ENCODE measurements at places on chromosomes 5 and 9.
A peak's percentile ranks its signal among the peaks of the same experiment; 100 is the strongest.

DNA sequence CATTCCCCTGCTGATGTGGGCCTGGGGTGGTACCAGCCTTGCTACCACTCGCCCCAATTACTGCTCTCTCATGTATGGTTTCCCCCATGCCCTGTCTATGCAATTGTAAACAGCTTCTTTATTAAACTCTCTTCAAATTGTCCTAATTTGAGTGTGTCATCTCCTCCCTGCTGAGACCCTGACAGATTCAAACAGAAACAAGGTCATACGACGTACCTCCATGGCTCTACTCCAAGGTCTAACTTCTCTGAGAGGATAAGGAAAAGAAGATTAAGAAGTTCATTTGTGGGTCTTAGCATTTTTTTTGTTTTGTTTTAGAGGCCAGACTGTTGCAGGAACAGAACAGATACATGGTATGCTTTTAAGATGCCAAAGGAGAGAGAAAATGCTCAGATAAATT, 38.0 kb downstream of the ABITRAM start:
- DNase-seq: no peak

DNA sequence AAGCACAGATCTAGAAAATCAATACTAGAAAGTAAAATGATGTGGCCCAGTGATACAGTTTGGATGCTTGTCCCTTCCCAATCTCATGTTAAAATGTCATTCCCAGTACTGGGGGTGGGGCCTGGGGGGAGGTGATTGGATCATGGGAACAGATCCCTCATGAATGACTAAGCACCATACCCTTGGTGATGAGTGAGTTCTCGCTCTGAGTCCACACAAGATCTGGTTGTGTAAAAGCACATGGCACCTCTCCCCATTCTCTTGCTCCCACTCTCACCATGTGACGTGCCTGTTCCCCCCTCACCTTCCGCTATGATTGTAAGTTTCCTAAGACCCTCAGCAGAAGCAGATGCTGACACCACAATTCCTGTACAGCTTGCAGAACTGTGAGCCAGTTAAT, 234.2 kb upstream of the CDH6 start:
- DNase-seq: no peak

- DNase-seq: no peak
Observed at GRCh38 chr9:126707083-126707482, 93.4 kb downstream of the LMX1B start.

- peak; percentile 50 for DNase-seq
Observed at GRCh38 chr5:142426129-142427014, 101.6 kb upstream of the SPRY4 start.

DNA sequence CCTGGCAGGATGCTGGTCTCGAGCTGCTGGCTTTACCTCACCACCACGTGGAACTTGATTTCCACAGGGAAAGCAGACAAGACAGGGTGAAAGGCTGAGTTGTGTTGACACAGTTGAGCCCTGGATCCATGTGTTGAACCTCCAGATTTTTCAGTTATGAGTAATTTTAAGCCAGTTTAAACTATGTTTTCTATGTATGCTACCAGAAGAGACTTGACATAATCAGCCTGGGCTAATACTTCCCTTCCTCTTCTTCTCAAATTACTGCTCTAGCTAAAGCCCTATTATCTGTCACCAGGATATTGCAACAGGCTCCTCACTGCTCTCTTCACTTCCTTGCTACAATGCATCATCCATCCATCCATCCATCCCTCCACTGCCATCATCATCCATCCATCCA, 12.0 kb upstream of the PHYKPL start:
- DNase-seq: no peak

GRCh38 chr5:23437011-23437410, 70.4 kb upstream of the PRDM9 start:
- DNase-seq: no peak

- DNase-seq: peak; percentile 18
Observed at GRCh38 chr9:127942216-127943010, 4.8 kb upstream of the DPM2 start.

- DNase-seq: no peak
Observed at GRCh38 chr5:127602481-127602880, 46.4 kb upstream of the CTXN3 start.

DNA sequence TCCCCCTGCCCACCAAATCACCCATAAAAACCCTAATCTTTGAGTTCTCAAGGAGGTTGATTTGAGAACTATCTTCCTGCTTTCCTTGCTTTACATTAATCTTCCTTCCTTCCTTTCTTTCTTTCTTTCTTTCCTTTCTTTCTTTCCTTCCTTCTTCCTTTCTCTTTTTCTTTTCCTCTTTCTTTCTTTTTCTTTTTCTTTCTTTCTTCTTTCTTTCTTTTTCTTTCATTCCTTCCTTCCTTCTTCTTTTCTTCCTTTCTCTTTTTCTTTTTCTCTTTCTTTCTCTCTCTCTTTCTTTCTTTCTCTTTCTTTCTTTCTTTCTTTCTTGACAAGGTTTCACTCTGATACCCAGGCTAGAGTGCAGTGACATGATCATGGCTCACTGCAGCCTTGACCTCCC, 67.3 kb upstream of the CEMIP2 start:
- no peak for DNase-seq

GRCh38 chr5:72695659-72696058, 120.8 kb upstream of the TNPO1 start:
- no peak for DNase-seq

- DNase-seq: no peak
Observed at GRCh38 chr5:65299861-65300260, 181.9 kb downstream of the ADAMTS6 start.

- DNase-seq: no peak
Observed at GRCh38 chr5:57778501-57779091, 296.0 kb upstream of the ACTBL2 start.

GRCh38 chr9:33914887-33915628, 98.1 kb downstream of the UBE2R2 start:
- DNase-seq: no peak

DNA sequence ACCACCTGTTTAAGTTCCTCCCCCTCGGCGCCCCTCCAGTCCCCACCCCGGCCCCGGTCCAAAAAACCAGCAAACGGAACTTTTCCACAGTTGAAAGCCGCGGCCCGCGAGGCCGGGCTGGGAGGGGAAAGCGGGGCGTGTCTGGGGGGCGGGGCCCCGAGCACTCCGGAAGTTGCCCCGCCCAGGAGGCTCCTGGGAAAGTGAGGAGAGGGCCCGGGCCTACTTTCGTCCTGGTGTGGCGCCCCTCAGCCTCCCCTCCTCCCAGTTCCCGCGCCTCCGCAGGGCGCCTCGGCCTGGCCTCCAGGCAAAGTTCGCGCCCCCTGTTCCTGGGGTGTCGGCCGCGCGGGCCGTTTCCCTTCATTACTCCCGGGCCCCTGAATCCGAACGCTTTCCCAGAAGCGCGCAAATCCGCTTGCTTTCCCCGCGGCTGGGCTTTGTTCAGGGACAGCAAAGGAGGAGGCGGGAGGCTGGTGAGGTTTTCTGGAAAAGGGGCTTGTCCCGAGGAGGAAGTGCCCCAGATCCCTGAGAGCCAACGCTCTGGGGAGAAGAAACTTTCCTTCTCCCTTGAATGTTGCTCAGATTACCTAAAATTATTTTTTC, 4.5 kb upstream of the DMRT3 start:
- no peak for DNase-seq

- no peak for DNase-seq
Observed at GRCh38 chr5:40413743-40414142, 266.0 kb upstream of the PTGER4 start.

GRCh38 chr5:87252283-87252605, 15.4 kb upstream of the RASA1 start:
- no peak for DNase-seq

DNA sequence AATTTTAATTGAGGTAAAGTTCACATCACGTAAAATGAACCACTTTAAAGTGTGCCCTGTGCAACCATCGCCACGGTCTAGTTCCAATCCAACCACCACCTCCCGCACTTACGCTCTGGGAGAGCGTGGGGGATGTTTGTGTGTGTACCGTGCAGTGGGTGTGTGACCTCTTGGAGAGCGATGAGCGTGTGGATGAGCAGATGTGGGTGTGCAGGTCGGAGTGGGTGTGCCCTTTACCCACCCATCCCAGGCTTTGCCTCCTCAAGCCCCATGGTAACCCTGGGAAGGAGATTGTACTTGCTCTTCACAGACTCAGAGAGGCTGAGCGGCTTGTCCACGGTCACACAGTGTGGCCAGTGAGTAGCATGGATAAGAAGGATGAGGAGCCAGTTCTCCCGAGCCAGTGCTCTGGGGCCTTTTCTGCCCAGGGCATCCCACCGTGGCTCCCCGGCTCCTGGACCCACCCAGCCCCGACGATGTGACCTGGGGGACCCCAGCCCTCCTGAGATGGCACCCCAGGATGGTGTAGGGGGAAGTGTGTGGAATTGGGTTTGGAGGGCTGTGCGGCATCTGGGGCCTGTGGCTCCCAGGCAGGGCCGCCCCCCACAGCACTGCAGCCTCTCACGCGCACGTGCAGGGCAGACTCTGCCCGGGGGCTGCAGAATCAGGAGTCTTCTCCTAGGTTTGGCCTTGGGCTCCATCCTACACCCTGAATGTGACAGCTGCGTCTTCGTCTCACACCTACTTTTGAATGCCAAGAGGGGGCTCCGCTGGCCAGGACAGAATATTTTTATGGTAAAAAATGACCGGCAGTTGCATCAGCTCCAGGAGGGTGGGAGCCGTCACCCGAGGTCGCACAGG, 13.6 kb downstream of the LHX3 start:
- DNase-seq: no peak

DNA sequence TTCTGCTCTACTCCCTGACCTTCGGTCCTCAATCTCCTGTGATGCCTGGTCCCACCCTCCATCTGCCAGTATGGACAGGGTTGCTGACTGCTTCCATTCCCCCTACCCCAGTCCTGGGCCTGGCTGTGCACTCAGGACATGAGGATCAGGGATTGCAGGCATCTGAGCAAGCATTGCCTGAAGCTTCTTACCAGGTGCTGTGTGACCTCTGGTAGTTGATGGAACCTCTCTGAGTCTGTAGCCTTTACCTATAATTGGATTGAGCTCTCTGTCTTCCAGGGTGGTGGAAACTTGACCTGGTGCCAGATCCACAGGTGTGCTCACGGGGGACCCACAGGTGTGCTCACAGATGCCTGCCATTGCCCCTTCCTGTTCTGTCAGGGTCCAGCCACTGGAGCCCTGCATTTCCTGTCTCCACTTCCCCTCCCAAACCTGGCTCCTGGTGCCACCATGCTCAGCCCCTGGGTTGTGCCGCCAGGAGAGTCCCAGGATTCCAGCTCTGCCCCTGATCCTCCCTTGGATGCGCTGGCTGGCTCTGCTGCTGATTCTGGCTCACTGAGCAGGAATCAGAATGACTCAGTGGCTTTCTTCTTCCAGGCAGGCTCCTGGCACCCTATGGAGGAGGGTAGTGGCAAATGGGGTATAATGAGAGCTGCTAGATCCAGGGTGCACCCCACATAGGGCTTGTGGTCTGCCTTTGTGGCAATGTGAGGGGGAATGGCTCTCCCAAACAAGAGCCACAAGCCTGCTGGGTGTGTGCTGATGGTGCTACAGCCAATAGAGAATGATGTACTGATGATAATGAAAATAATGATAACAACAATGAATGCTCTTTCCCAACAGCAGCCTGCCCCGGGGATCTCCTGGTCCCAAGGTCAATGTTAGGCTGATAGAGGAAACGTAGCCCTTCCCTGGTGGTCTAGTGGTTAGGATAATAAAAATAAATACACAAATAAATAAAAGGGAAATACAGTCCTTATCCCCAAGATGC, 35.2 kb upstream of the PSD2 start:
- no peak for DNase-seq

GRCh38 chr5:95617057-95617456, 2.8 kb upstream of the GPR150 start:
- no peak for DNase-seq

DNA sequence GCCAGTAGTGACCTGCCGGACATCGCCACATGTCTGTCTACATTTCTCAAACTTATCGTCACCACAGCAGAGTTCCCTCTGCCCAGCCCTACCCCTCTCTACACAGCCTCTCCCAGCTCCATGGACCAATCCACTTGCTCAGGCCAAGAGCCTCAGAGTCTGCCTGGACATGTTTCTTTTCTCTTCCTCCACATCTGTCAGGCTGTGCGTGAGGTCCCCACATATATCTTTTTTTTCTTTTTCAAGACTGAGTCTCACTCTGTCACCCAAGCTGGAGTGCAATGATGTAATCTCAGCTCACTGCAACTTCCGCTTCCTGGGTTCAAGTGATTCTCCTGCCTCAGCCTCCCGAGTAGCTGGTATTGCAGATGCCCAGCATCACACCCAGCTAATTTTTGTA, 62.7 kb upstream of the GGTA1 start:
- no peak for DNase-seq
